Lung microvascular endothelial cell (primary cell): ENCODE measurements at places on chromosomes 1 and 21. TPM values are rescaled to one million over a fixed set of nuclear protein-coding genes. Genes with fewer than 3 reads are reported as not detected.

The SPRR2D gene
- not detected in 2 replicates for total RNA-seq

The PRPF38B gene
- total RNA-seq, result 5.9 and 9.9 TPM in 2 replicates

DNA sequence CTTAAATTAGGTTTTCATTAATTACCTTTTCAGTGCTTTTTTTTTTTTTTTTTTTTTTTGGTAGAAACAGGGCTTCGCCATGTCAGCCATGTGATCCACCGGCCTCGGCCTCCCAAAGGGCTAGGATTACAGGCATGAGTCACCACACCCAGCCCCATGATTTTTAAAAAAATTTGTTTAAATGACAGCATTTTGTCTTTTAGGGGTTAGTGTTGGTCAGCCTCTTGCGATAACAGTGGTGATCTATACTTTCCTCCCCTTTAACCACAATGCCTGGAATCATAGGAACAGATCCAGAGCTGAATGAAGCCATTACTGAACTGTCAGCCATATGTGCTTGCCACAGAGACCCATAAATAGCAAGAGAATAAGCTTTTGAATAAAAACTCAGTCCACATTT is 73.9 kb downstream of the CACHD1 start:
- no peak for DNase-seq

GRCh38 chr1:81484284-81484683 is 316.4 kb upstream of the ADGRL2 start:
- no peak for DNase-seq
